ENCODE measurements at places on chromosomes 1 and 21.

DNA sequence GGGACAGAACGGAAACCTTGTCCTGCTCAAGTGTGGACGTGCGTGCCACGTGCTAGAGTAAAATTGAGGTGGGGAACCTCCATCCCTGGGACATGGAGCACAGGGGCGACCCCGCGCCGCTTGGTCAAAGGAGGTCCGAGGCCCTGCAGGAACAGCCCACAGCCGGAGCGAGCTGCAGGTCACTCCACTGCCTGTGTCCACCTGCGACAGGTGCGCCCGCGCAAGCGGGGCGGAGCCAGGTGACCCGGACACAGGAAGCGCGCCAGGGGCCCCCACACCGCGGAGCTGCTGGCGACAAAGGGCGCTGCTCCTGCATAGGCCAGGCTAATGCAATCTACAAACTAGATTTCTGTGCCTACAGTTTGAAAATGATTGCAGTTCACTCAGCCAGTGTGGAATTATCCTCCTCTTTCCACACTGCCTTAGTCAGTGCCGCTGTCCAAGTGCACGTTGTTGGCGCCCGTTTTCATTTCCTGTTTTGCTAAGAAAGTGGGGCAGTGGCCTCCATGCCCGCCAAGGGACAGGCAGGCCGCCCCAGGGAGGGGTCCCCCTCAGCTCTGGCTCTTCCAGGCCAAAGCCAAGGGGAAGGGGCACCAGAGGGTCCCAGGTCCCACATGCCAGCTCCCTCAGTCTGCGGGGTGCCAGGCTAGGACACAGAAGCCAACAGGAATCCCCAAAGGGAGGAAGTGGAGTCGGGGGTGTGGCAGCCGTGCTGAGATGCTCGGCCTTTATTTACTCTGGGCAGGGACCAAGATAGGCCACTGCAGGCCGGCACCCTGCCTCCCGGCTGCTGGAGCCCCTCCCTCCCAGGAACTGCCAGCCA, 4.3 kb upstream of the NADK start:
- DNase-seq = no peak

GRCh38 chr1:27109103-27109822, 45.7 kb downstream of the SLC9A1 start:
- no peak for DNase-seq

- peak; percentile 73 for DNase-seq
Observed at GRCh38 chr1:63327417-63328054, 5.2 kb downstream of the FOXD3 start.

DNA sequence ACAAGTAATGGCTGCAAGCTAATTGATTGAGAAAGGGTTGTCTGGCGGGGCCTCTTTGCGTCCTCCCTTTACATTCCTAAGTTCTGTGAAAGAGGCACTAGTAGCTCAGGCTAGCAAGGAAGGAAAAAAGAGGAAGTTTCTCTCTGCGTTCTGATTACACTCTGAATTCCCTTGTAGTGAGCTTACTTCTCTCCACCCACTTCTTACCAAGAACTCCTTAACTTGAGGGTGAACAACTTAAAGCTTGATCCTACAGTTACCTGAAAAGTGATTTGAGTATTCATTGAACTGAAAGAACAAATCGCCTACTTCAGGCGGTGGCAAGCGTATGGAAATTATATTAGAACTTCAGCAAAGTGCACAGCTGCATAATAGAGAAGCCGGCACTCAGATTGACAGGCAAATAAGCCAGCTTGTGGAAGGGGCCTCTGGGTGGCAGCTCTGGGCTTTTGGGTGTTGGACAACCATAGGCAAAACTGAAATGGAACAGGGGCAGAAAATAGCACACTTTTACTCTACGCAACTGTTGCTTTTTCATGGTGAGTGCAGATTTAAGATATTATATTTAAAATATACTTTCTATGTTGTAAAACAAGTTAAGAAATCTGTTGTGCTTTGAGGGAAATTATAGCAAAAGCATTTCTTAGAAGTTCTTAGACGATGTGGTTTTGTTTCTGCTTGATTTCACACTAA, 464.5 kb downstream of the USP25 start:
- DNase-seq = no peak

GRCh38 chr1:212042436-212042835, 6.9 kb downstream of the DTL start:
- DNase-seq = no peak

DNA sequence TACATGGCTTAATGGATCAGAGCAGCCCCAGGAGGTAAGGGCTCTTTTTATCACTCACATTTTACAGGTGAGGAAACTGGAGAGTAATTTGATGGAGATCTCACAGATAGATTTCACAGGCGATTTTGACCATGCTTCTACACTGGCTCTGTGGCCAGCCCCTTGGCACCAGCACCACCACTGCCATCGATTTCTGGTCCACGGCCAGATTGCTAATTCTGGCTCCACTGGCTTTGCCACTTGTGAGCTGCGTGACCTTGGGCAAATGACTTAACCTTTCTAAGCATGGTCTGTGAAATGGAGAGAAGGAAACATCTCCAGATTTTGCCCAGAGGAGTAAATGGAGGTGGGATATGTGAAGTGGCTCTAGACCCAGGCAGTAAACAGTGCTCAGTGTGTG, 32.6 kb downstream of the KCNC4 start:
- DNase-seq = no peak

DNA sequence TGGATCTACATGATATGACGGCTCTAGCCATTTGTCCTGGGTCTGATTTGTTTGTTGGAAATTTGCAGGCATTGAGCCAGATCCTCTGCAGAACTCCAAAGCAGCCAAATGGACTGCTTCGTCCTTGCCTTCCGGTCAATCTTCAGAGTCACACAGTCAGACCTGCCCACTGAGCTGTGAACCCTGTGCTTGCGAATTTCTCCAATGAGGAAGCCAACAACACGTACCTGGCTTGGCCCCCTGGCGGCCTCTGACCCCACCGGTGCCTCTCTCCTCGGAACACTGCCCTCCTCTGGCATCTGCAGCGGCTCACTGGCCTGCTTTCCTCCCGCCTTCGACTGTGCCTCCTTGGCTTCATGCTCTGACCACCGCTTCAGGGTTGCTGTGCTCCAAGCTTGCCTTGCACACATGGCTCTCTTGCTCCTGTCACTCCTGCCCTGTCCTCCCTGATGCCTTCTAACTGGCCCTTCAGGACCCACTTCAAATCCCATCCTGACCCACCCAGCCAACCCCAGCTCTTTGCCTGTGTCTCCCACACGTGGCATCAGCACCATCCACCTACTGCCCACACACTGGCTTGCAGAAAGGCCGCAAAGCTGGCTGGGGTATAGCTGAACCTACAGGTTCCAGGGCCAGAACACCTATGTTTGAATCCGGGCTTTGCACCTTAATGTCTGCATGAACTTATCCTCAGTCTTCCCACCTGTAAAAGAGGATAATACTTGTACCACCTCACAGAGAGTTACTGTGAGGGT, 128.2 kb downstream of the KCNN3 start:
- no peak for DNase-seq

DNA sequence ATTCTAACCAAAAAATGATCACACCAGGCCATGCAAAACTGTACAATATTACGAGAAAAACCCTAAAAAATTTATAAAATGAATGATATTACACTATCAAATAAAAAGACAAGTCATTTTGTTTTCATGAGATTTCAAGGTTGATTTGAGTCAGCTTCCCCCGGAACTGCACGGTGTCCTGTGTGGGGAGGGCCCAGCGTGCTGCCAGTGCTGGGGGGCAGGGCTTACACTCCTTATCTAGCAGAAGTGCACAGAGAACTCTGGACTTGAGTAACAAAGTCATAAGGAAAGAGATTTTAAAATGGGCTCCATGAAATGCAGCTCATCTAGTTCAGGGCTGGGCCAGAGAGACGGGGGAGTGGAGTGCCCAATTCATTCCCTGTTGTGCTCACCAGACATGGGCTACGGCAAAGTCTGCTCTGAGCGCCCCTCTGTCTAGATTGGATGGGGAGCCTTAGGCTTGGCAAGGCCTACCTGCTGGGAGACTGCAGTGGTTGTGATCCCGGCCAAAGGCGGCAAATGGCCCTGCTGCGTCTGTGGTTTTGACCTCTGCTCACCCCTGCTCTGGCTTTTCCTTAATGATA, 50.1 kb downstream of the COQ8A start:
- no peak for DNase-seq

GRCh38 chr1:44389437-44389836, 15.6 kb upstream of the RNF220 start:
- no peak for DNase-seq

DNA sequence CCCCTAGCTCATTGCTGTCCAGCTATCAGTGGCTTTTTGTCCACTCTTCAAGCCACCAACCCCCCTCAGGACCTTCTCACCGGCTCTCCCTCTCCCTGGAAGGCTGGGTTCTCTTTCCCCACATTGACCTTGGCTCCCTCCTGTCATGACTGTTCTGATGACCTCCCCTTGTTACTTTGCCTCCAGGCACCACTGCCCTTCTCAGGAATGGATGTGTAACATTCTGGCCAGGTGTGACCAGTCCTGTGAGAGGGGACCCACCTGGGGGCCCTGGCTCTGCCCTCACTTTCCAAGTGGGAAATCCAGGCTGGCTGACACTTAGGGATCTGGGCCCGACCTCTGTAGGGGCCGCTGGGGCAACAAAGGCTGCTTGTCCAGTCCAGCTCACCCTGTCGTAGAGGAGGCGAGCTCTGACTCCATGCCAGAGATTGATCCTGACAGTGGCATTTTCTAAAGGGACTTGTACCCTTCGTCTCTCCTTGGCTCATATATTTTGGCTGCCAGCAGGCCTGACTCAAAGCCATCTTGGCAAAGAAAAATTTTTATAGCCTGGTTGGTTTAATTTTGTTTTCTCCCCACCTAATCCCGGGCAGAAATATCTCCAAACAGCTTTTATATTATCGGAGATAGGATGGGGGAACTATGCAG, 37.9 kb upstream of the USP24 start:
- no peak for DNase-seq

- DNase-seq = no peak
Observed at GRCh38 chr1:178867670-178868069, 3.2 kb downstream of the ANGPTL1 start.

GRCh38 chr1:114609826-114610225, 28.4 kb upstream of the BCAS2 start:
- DNase-seq = no peak

- no peak for DNase-seq
Observed at GRCh38 chr1:167002354-167002753, 13.3 kb downstream of the MAEL start.

DNA sequence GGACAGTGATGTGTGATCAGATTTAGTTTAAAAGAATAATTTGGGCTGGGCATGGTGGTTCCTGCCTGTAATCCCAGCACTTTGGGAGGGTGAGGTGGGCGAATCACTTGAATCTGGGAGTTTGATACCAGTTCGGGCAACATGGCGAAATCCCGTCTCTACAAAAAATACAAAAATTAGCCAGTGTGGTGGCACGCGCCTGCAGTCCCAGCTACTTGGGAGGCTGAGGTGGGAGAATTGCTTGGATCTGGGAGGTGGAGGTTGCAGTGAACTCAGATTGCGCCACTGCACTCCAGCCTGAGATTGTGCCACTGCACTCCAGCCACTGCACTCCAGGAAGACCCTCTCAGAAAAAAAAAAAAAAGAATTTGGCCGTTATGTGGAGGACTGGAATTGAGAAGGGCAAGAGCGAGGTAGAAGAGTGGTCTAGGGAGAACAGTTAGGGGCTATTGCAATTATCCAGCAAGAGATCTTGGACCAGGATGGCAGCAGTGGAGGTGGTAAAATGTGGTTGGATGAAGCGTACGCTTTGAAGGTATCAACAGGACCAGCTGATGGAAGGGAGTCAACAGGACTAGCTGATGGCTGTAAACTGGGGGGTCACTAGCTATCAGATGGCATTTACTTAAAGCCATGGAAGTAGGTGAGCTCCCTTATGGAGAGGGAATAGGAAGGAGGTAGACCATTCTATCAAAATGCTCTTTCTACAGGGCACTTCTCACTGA, 9.6 kb downstream of the BTBD19 start:
- DNase-seq = no peak
